ENCODE measurements at places on chromosomes 13 and 19. TPM values are rescaled to one million over a fixed set of nuclear protein-coding genes. Genes with fewer than 3 reads are reported as not detected.

The ATF5 gene
- polyA plus RNA-seq = 39.6 TPM

The MADCAM1 gene
- polyA plus RNA-seq = 0.12 TPM

The PCSK4 gene
- polyA plus RNA-seq = 4.8 TPM

The KCTD12 gene
- polyA plus RNA-seq = 0.28 TPM

The TPTE2 gene
- polyA plus RNA-seq = not detected

Data from K562 (cell line).